OCI-LY7 (cell line): ENCODE measurements at places on chromosomes 5 and 9. TPM values are rescaled to one million over a fixed set of nuclear protein-coding genes. Genes with fewer than 3 reads are reported as not detected.
A peak's percentile ranks its signal among the peaks of the same experiment; 100 is the strongest.

DNA sequence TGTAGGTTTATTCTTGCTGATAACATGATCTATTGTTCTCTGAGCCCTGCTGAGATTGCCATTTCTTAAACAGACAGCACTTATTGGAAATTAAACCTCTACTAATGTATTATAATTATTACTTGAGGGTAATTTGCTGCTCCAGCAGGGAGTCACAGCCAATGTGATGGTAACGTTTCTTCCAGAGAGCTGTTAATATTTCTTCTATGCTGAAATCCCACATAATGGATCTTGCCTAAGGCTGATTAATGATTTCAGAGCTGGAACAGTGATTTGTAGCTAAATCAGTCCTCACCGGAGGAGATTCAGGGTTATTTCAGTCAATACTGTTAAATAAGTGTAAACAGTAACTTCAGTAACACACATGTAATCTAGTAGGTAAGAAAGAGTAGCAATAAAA, 170.1 kb downstream of the CDH12 start:
- DNase-seq, result no peak

The BSPRY gene
- total RNA-seq, result 0.82 and 0.98 TPM in 2 replicates

DNA sequence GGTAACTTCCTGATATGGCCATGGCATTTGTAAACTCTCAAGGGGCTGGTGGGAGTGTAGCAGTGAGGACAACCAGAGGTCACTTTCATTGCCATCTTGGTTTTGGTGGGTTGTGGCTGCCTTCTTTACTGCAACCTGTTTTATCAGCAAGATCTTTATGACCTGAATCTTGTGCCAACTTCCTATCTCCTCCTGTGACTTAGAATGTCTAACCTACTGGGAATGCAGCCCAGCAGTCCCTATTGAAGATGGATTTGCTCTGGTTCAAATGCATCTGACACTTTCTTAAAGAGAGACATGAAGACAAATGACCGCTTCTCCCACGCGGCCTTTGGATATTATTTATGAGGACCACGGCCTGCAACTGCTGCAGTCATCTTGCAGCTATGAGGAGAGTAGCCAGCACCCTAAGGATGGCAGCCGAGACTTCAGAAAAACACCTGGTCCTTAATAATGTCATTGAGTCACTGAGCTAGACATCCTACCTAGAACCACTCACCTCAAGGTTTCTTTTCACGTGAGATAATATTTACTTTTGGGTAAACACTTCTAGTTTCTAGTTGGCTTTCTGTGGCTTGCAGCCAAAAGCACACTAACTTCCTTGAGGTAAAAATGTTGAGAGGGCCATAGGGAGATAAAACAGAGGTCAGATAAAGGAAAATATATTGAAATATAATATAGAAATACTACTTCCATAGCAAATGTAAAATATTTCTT, 28.2 kb downstream of the CETN3 start:
- no peak for DNase-seq

DNA sequence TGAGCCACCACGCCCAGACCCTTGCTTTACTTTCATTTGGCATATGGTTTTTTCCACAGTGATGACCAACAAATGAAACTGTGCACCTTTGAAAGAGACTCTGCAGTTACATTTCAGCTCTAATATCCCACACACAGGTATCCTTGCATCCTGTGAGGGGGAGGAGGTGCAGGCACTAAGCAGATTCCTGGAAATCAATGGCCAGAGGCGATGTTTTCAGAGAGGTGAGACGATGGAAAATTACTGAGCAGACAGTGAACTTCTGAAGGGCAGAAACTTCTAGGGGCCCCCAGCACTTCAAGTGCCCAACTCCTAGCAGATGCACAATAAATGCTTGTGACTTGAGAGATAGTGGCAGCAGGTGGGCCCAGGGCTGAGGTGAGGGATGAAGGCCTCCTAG, 29.8 kb upstream of the GNE start:
- DNase-seq, result no peak

The PCDHB11 gene
- not detected in 2 replicates for total RNA-seq

- no peak for DNase-seq
Measured at GRCh38 chr9:97511655-97512427, 10.4 kb downstream of the TMOD1 start.

- no peak for DNase-seq
Measured at GRCh38 chr5:179142434-179143198, 82.4 kb downstream of the ZNF354C start.

The SPINK6 gene
- not detected in 2 replicates for total RNA-seq

- no peak for DNase-seq
Measured at GRCh38 chr9:10265153-10265631, 347.6 kb downstream of the PTPRD start.

DNA sequence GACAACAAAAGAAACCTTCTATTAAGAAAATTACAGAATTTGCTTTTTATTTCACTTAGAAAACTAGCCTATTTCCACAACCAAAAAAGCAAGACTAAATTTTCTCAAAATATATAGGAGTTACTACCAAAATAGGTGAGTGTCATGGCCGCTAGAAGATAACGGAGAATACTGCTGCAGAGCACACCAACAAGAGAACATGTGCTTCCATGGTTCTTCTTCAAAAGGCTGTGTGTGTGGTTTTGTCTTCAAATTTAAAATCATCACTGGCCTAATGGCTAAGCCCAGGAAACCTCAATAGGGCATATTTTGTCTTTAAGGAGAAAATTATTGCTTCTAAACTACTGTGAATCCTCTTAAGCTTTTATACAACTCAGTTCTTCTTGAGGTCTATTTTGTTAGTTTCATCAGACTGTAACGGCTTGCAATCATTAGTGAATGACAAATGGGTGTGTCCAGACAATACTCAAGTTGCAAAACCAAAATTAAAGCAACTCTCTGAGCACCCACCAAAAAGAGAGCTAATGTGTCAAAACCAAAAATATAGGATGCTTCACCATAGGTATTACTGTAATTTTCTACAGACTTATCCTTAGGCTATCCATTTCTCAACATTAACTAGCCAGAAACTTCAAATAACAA, 3.3 kb downstream of the SETX start:
- DNase-seq, result peak; percentile 24

GRCh38 chr9:34185778-34186551, 7.1 kb downstream of the UBAP1 start:
- peak; percentile 14 for DNase-seq
